ENCODE measurements at places on chromosomes 6 and 20.

- no peak for ATAC-seq
These were observed 117.3 kb downstream of the B3GAT2 start for GRCh38 chr6:70839286-70840266.

DNA sequence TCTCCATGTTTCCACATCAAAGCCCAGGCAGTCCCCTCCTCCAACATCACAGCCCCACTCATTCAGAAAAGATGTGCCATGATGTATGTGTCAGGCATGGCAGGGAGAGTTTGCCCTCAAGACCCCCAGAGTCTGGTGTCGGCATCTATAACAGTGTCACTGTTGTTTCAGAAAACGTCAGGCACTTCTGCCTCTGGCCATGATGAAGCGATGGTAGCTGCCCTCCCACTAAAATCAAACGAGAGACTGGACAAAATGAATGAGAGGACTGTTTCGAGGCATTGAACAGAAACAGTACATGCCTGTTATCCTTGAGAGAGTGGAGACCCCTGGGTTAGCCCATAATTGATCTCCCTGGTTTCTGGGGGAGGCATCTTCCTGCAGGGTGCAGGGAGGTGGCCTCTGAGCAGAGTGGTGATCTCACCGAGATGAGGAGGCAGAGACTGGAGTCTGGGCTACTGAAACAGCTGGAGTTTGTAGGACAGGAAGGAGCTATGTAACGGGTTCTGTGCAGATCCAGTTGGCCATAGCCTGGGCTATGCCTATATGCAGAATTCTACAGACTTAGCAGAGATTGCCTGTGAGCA lies 144.5 kb downstream of the SYCP2 start:
- ATAC-seq: no peak

DNA sequence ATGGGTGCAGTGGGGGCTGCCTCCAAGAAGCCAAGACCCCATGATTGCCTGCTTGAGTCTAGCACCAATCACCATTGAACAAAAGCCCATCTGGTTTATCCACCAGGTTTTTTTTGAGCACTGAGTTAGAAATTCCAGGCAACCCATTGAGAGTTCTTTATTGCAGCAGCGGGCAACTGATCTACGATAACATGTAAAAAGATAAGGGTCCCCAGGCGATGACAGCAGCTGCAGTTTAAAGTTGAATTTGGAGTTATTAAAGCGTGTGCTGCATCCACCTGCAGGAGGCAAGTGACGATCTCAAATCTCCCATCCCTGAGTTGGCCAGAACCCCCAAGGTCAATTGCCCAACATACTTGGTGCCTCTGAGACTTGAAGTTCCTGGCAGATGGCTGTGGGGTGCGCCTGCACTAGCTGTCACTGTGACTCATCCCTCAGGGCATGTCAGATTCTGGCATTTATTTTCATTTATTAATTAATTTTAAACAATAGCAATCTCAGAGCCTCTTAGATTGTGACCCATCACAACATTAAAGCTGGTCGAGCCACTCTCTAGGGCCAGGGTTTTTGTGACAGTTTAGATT lies 290.4 kb upstream of the SULF2 start:
- peak; percentile 7 for ATAC-seq

- no peak for ATAC-seq
These were observed 574.2 kb upstream of the JAG1 start for GRCh38 chr20:11248011-11248409.

DNA sequence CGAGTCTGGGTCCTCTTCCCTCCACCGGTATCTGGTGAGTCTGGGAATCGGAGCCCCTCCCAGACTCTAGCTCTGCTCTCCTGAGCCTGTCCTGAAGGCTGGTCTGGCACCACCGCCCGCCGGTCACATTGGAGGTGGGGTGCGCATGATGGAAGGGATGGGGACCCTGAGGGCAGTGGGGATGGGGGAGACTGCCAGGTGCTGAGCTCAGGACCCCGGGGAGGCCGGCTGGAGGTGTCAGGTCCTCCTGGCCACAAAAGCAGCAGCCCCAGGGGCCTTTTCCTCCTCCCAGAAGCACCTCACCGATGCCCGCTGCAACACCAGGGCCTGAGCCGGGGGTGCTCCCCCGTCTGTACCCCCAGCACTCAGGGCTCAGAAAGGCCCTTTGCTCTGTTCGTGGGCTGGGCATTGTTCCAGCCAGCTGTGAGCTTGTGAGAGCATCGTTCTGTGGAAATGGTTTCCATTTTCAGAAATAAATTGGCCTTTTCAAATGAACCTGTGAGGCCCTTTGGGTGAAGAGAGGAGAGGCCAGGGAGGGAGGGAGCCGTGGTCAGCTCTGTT lies 2.5 kb upstream of the NPBWR2 start:
- no peak for ATAC-seq

GRCh38 chr6:15401769-15402250 lies 155.9 kb downstream of the JARID2 start:
- no peak for ATAC-seq

GRCh38 chr6:57210060-57210459 lies 12.0 kb downstream of the RAB23 start:
- no peak for ATAC-seq

GRCh38 chr20:13141546-13141945 lies 79.5 kb upstream of the ISM1 start:
- ATAC-seq: peak; percentile 71

- no peak for ATAC-seq
These were observed 370.2 kb upstream of the EPHA7 start for GRCh38 chr6:93789532-93789931.

GRCh38 chr20:43682446-43682845 lies 15.5 kb downstream of the MYBL2 start:
- ATAC-seq: no peak

- ATAC-seq: no peak
These were observed 29.5 kb upstream of the SPDEF start for GRCh38 chr6:34585512-34586061.

DNA sequence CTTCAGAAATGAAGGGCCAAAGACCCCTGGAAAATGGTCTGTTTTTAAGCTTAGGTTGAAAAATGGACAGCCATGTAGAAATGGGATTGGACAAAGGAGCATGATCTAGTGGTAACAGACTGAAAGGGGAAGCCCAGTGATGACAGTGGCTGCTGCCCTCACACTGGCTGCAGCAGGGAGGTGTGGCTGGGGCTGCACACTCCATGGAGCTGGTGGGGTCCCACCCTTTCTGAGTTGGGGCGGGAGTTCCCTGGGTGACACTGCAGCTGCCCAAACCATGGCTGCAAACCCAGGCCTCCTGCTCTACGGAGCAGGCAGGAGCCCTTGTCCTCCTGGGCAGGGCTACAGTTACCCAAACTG lies 8.5 kb upstream of the PACSIN1 start:
- ATAC-seq: peak; percentile 47

DNA sequence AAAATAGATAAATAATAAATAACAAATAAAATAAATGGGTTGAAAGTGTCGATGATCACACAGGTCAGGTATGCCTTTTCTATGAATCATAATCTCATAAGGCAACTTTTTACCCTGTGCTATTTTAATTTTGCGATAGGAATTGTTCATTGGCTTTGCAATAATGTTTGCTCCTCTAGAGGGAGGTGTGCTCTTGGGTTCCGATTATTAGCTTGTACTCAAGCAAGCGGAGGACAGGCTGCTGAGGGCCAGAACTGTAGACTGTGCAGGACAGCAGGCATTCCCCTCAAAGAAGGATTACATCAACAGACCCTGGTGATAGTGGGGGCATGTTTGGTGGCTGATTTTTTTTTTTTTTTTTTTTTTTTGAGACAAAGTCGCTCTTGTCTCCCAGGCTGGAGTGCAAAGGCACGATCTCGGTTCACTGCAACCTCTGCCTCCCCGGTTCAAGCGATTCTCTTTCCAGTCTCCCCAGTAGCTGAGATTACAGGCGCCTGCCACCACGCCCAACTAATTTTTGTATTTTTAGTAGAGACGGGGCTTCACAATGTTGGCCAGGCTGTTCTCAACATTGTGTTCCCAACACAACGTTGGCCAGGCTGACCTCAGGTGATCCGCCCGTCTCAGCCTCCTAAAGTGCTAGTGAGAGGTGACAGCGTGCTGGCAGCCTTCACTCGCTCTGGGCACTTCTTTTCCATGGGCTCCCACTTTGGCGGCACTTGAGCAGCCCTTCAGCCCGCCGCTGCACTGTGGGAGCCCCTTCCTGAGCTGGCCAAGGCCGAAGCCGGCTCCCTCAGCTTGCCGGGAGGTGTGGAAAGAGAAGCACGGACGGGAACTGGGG lies 35.6 kb downstream of the RIOK1 start:
- ATAC-seq: no peak

DNA sequence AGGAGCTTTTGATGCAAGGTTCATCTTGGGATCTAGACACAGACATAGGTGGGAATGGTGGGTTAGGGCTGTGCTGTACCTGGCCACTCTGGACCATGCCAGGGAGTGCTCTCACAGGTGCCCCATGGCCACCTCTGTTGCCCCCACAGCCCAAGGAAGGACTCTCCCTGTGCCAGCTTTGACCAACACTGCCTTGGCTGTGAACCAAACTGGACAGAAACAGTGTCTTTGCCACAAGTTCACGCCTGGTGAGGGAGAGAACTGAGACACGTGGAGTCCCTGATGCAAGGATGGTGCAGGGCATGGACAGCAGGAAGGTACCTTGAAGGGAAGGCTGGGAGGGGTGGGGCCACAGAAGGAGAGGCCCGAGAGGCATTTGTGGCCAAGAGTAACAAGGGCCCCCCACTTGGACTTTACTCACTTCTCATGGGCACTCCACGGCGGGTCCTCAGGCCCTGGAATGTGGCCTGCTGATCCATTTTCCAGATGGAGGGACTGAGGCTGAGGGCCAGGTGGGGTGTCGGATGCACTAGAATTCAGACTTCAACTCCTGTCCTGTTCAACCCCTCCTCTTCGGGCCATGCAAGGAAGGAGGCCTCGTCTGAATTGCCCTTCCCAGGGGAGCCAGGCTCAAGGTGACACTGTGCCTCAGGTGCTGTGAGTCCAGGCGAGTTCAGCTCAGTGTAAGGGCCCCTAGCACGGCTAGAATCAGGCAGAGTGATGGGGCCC lies 103.3 kb downstream of the YTHDF1 start:
- ATAC-seq: no peak

DNA sequence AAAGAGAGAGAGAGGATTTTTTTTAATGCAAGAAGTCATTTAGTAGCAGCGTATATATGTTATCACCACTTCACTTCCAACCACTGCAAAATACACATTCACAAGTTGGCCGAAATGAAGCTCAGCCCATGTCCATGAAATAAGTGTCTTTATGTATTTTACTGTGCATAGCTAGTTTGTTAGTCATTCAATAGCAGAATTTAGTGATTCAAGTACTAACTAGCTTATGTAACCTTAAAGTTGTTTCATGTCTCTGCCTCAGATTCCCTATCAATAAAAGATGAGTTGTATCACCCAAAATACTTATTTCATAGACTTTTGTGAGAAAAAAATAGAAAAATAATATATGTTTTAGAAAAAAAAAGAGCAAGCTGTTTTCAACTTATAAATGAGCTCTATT lies 153.7 kb upstream of the PRDM1 start:
- no peak for ATAC-seq

GRCh38 chr20:18003897-18004296 lies 35.1 kb downstream of the MGME1 start:
- ATAC-seq: no peak

DNA sequence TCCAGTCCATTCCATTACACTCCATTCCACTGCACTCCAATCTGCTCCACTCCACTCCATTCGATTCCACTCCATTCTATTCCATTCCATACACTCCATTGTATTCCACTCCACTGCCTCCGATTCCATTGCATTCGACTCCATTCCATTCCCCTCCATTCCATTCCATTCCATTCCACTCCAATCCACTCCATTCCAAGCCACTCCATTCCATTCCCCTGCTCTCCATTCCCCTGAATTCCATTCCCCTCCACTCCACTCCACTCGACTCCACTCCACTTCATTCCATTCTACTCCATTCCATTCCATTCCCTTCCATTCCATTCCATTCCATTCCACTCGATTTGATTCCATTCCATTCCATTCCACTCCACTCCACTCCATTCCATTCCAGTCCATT lies 25.7 kb upstream of the DEFB125 start:
- no peak for ATAC-seq

GRCh38 chr6:29763491-29764289 lies 40.5 kb downstream of the HLA-F start:
- ATAC-seq: no peak

GRCh38 chr20:4161401-4162251 lies 146.3 kb upstream of the RNF24 start:
- no peak for ATAC-seq

DNA sequence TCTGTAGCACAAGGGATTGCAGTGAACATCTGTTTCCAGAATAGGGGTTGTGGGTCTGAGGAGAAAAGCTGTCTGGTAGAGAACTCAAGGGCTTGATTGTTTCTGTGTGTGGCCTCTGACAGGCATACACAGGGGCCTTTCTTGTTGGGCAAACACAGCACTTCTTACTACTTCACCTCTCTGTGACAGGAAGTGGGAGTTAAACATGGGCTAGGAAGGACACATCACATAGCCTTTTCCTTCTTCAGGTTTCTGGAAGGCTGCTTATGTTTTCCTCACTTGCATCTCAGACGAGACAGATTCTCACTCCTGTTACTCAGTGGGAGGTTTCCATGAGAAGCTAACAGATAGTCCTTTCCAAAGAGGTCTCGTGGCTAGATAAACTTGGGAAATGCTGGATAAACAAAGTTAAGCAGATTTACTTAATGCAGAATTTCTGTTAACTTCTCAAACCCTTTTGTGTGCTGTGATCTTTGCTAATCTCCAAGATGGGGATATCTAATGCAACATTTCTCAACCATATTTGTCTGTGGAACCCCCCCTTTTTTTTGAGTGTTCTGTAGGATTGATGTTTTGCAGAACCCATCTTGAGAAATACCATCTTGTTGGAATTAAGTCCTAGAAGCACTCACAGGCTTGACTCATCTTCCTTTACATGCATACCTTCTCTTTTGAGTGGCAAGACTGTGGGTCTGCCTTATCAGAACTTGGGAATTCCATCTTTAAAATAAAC lies 41.9 kb upstream of the RNF8 start:
- no peak for ATAC-seq

DNA sequence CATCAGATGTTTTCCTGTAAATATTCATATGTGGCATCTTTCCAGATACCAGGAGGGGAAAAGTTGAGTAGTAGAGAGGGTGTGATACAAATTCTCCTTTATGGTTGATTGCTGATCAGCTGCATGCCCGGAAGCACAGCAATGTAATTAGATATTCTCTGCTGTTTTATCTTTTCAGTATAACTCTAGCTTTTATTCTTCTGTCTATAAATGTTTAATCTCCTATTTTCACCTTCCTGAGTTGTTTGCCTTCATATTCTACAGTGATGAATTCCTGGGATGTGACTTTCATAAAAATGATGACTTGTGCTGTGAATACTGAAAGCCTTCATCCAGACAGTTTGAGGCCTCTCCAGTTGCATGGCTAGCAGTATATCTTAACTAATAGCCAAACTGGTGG lies 53.7 kb downstream of the SH3BGRL2 start:
- no peak for ATAC-seq
